ENCODE measurements at places on chromosomes 16 and 17.
A peak's percentile ranks its signal among the peaks of the same experiment; 100 is the strongest.

DNA sequence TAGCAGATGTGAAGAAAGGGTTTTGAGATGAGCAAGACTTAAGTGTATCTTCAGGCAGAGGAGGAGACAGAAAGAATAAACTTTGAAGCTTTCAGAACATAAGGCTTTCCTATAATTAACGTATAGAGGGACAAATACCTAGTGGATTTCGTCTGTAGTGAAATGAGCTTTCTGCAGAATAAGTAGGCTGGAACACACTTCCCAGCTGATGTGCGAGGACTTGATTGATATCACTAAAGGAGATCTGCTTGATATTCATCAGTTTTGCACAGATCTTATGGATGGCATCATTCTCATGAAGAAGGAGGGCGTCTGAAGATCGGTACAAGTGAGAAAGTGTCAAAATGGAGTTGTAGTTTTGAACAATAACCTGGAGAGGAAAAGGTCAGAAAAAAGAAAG, 14.8 kb downstream of the TUBD1 start:
- no peak for DNase-seq

DNA sequence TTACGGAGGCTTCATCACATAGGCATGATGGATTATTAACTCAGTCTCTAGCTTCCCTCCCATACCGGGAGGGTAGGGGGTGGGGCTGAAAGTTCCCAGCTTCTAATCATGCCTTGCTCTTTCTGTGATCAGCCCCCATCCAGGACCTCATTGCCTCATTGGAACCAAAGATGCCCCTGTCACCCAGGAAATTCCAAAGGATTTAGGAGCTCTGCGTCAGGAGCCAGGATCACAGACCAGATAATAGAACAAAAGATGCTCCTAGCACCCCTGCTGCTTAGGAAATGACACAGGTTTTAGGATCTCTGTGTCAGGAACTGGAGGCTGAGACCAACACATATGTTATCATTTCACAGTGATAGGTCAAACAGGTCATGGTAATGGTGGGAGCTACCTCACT, 9.7 kb downstream of the USB1 start:
- DNase-seq, result no peak

- no peak for DNase-seq
Observed at GRCh38 chr16:891353-891740, 79.4 kb downstream of the LMF1 start.

DNA sequence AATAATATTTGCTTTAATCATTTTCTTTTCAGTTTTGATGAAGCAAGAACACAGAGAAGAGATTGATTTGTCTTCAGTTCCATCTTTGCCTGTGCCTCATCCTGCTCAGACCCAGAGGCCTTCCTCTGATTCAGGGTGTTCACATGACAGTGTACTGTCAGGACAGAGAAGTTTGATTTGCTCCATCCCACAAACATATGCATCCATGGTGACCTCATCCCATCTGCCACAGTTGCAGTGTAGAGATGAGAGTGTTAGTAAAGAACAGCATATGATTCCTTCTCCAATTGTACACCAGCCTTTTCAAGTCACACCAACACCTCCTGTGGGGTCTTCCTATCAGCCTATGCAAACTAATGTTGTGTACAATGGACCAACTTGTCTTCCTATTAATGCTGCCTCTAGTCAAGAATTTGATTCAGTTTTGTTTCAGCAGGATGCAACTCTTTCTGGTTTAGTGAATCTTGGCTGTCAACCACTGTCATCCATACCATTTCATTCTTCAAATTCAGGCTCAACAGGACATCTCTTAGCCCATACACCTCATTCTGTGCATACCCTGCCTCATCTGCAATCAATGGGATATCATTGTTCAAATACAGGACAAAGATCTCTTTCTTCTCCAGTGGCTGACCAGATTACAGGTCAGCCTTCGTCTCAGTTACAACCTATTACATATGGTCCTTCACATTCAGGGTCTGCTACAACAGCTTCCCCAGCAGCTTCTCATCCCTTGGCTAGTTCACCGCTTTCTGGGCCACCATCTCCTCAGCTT, 45.0 kb downstream of the ESRP2 start:
- DNase-seq, result no peak

DNA sequence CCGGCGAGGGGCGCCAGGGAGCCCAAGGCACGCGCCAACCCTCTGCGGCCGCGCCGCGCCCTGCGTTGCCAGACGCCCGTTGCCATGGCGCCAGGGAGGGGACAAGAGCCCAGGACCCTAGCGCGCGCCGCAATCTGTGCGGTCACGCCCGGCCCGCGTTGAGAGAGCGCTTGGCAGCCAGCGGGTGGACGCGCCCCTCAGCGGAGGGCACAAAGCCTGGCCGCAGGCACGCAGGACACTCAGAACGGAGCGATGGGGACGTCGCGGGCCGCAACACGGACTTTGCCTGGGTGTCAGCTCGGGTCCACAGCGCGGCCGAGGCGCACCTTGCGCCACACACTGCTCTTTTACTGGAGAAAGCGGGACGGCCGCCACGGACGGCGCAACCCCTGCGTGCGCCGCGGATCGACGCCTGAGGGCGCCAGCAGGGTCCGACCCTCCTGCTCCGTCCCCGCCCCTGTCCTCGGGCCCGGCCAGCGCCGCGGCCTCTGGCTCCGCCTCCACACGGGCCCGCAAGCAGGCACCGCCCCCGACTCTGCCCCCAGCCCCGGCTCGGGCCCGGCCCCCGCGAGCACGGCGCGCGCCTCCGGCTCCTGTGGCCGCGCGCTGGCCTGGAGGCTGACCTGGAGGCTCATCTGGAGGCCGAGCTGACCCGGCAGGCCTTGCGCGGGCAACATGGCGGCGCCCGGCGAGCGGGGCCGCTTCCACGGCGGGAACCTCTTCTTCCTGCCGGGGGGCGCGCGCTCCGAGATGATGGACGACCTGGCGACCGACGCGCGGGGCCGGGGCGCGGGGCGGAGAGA, at the start of gene GFER:
TSS of gene GFER (plus strand) at position 650 of the 803 bp plus-strand sequence. CDS start at position 676, 26 bp downstream.
- DNase-seq, result peak; percentile 98

- DNase-seq, result no peak
Observed at GRCh38 chr16:4667203-4667963, 26.0 kb upstream of the NUDT16L1 start.

DNA sequence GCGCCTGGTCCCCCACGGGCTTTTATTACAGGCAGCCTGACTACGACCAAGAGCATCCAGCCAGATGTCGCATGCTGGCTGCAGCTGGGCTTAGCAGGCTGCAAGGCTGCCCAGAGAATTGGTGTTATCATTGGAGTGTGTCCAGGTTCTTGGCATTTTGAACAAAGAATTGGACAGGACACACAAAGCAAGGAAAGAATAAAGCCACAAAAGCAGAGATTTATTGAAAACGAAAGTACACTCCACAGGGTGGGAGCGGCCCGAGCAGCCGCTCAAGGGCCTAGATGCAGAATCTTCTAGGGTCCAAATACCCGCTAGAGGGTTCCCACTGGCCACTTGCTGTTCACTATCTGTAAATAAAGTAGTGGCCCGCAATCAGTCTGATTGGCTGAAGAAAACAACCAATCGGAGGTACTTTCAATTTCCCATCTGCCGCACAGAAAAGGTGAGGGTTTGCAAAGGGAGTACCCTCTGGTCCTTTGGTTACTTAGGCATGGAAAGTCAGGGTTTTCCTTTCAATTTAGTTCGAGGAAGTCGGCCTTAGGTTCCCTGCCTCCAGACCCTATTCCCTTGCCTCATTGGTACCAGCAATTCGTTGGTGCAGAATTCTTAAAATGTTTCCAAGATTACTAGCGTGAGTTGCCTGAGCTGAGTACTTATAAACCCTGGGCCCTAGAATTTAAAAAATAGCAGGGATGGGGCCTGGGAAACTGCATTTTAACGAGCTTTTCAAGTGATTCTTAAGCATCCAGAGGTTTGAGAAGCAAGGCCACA, 38.5 kb upstream of the CNEP1R1 start:
- DNase-seq, result peak; percentile 71

GRCh38 chr17:75847614-75848522, 3.7 kb upstream of the UNC13D start:
- DNase-seq, result no peak

GRCh38 chr17:75843577-75844529, at the start of gene UNC13D:
Gene UNC13D, minus strand, starts transcription at chr17:75844404. Its CDS starts 67 bp downstream, at chr17:75844337.
- DNase-seq, result no peak

DNA sequence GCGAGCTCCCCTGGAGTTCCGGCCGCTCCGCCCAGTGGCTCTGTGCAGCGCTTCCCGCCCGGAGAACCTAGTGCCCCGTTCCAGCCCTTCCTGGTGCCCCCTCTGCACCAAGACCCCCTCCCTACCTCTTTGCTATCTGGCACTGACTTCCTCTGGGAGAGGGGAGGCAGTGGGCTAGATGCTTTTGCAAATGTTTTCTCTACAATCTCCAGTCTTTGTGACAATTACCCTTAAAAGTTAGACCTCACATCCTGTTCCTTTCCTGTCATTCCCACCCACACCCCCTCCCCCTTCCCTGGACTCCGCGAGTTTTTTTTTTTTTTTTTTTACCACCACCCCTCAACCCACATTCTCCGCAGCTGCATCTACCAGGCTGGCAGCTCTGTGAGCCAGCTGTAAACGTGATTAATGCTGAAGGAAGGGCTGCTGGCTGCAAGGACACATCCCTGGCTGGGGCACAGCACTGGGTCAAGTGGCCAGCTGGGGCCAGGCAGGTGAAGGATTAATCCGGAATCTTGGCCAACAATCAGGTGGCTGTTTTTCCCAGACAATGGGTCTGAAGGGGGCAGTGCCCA, 101.5 kb downstream of the MGAT5B start:
- DNase-seq, result no peak

GRCh38 chr16:566475-567372, at the start of gene NHLRC4:
Gene NHLRC4, plus strand, starts transcription at chr16:567005. Its CDS starts 1,043 bp downstream, at chr16:568048.
- peak; percentile 73 for DNase-seq
